ENCODE measurements at places on chromosomes 5 and 9.

DNA sequence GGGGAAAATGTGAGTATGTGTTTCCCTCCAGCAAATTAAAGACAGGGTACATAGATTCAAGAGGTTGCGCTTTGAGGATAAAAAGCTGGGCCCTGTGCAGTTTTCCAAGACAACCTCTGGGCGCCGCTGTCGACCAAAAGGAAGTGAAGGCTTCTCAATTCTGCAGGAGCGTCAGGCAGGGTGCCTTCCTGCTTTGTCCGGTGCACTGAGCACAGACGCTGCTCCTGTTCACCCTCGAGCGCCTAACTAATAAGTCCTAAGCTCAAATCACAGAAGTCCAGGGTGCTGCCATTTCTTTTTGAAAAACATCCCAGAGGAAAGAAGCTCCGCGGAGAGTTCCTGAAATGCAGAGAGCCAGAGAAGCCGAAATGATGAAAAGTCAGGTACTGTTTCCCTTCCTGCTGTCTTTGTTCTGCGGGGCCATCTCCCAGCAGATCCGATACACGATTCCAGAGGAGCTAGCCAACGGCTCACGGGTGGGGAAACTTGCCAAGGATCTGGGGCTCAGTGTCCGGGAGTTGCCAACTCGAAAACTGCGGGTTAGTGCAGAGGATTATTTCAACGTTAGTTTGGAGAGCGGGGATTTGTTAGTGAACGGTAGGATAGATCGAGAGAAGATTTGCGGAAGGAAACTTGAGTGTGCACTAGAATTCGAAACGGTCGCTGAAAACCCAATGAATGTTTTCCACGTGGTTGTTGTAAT lies at the start of gene PCDHGB1:
Gene PCDHGB1, plus strand, starts transcription at position 183 of the 703 bp plus-strand sequence. Its CDS starts 162 bp downstream, at position 345.
- DNase-seq: peak; percentile 69

DNA sequence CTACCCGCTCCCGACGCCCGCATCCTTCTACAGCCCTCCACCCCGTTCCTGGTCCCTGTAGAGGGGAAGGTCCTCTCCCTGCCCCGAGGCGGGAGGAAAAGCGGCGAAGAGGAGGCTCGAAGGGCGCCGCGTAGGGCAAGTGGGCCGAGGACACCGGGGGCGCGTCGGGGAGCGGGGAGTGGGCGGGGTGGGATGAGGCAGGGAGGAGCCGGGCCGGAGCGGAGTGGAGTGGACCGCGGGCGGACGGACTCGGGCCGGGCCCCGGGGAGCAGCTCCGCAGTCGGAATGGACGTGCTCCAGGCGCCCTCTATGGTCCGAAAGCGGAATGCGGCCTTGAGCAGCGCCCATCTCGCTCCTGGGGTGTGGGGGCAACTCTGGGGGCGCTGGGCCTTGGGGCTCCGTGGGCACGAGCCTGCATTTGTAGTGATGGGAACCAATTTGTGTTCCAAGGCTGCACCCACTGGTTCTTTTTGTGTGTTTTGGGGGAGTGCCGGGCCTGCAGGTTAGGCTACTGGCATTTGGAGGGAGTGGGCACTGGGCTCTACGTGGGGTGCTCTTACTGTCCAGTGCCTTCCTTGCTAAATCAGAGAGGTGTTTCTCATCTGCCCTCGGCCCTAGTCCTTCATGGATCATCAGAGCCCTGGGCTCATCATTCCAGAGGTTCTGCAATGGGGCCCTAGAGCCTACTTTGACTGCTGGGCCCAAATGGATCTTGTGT lies 7.3 kb downstream of the IRX1 start:
- peak; percentile 58 for DNase-seq

DNA sequence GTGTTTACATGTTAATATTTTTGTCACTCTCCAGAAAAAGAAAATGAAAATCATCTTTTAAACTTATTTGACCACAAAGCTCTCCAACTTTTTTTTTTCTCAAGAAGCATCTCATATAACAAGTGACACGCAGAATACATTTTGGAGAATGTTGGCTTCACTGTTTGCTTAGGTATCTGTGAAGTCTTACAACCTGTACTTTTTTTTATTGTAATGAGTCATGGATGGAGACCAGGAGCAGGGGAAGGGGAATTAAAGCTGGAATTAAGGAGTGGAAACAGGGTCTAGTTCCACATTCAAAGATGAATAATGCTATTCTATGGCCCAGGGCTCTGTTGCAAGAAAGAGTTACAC lies 211.9 kb downstream of the MAN2A1 start:
- no peak for DNase-seq

- DNase-seq: no peak
Measured at GRCh38 chr9:112310826-112311225, 22.6 kb downstream of the PTBP3 start.

- DNase-seq: peak; percentile 96
Measured at GRCh38 chr5:98307811-98308210, 465.7 kb upstream of the RGMB start.

DNA sequence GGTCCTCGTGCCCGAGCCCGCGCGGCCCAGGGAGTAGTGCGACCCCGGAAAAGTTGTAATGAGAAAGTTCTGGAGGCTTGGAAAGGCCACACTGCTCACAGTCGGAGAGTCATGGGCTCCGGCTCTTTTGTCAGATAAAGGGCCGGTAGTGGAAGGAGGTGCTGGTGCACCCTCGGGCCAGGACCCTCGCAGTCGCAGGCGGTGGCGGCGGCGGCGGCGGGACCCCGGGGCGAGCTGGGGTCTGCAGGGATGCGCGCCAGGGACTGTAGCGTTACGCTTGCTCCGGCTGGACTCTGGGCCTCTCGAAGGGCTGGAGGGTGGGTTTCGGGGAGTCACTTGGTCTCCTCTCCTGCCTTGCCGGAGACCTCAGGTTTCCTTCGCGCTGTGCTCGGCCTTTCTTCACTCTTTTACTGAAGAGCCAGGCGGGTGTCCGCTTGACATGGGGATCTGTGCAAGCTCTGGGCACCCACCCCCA lies 1.5 kb downstream of the RORB start:
- DNase-seq: no peak

- DNase-seq: no peak
Measured at GRCh38 chr5:9834871-9835770, 205.0 kb upstream of the TAS2R1 start.

Measured in fibroblast of skin of back (primary cell).